ENCODE measurements at places on chromosomes 3 and 15. TPM values are rescaled to one million over a fixed set of nuclear protein-coding genes. Genes with fewer than 3 reads are reported as not detected.
A peak's percentile ranks its signal among the peaks of the same experiment; 100 is the strongest.

DNA sequence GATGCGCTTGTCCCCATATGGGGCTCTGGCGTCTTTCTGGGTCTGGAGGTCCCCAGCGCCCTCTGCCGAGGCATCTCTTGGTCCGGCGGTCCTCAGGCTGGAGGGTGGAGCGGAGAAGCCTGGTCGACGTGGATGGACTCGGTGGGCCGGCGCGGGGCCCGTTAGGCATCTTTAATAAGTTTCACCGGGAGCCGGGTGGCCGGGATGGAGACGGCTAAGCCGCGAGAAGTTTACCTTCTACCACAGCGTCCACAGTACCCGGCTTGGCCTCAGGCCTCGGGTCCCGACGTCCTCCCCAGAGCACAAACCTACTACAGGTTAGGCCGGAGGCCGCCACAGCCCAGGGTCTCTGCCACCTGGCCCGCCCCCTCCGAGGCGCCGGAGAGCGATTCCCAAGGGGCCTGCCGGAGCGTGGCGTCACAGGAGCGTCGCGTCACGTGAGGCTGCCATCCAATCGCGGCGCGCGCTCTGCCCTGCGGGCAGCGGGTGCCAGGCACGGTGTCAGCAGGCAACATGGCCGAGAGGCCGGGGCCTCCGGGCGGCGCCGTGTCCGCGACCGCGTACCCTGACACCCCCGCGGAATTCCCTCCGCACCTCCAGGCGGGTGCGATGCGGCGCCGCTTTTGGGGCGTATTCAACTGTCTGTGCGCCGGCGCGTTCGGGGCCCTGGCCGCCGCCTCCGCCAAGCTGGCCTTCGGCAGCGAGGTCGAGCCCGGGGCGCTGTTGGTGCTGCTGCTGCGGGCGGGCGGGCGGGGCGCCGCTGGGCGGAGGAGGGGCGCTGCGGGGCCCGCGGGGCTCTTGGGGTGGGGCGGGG is at the start of gene TMEM42:
Gene TMEM42 (plus strand): TSS at position 501 of the 814 bp plus-strand sequence. CDS start 13 bp downstream, at position 514.
- peak within 1 kb of the TSS; percentile 57 for H3K4me3 ChIP-seq
- peaks cover 25% of the 10 kb centered on the region for H3K36me3 ChIP-seq
- H3K4me1 ChIP-seq: peaks cover 5% of the 10 kb centered on the region
- peak within 1 kb of the TSS; percentile 27 for H3K27ac ChIP-seq
- DNase-seq: peak; percentile 47

GRCh38 chr15:34252545-34252944 is 27.7 kb downstream of the EMC4 start:
- H3K27ac ChIP-seq: no peak overlapping the region
- no peaks in the 10 kb centered on the region for H3K27me3 ChIP-seq
- no peak for DNase-seq

DNA sequence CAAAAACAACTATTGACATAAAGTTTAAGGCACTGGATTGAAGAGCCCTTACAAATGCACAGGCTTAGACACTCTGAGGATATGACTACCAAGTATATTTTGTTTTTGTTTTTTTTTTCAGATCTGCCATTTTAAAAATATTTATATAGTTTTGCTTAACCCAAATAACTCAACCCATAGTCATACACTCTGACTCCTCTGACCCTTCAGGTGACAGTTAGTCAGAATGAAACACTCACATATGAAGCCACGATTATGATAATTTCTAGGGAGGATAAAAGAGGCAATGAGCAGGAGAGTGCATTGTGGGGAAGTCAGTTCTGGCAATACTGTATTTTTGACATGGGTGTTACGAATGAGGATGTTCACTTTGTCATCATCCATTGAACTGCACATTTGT is 774.7 kb downstream of the MECOM start:
- H3K4me3 ChIP-seq: no peak overlapping the region
- no peak for DNase-seq
- H3K27me3 ChIP-seq: no peaks in the 10 kb centered on the region
- no peaks in the 10 kb centered on the region for H3K36me3 ChIP-seq
- H3K27ac ChIP-seq: no peak overlapping the region

DNA sequence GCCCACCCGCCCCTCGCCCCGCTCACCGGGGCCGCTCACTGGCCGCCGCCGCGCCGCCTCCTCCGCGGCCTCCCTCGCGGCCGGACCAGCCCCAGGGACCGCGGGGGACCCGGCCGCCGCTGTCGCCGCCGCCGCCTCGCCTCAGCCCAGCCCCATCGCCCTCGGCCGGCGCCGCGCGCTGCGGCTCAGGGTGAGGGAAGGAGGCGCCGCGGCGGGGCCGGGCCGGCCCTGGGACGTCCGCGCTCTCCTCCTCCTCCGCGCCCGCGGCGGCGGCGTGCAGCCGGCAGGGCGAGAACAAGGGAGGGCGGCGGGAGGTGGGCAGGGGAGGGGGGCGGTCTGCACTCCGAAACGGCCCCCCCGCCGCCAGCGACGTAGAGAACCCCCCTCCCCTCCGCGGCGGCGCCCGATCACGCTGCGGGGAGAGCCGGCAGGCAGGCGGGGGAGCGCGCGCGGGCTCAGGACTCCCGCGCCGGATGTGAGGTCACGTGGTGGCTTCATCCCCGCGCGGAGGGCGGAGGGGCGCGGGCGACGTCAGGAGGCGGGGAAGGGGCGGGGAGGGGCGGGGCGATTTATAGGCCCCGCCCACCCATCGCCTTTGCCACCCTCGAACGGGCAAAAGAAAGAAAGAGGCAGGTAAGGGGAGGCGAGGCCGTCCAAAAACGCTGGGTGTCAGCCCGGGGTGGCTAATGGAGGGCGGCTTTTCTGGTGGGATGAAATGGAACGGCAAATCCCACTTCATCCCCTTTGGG is at the start of gene ATP13A3:
Gene ATP13A3 (minus strand): TSS at position 463 of the 749 bp plus-strand sequence. CDS start 24,812 bp downstream, outside the sequence.
- peak within 1 kb of the TSS; percentile 66 for H3K27ac ChIP-seq
- no peaks in the 10 kb centered on the region for H3K27me3 ChIP-seq
- peaks cover 12% of the 10 kb centered on the region for H3K36me3 ChIP-seq
- peak within 1 kb of the TSS; percentile 90 for H3K4me3 ChIP-seq
- peaks cover 7% of the 10 kb centered on the region for H3K4me1 ChIP-seq
- peak; percentile 83 for DNase-seq

- peaks cover 28% of the 10 kb centered on the region for H3K36me3 ChIP-seq
- no peaks in the 10 kb centered on the region for H3K27me3 ChIP-seq
- DNase-seq: peak; percentile 46
- H3K27ac ChIP-seq: peak overlapping the region; percentile 67
- H3K4me3 ChIP-seq: peak overlapping the region; percentile 52
Observed at GRCh38 chr15:92881211-92881754, 18.8 kb upstream of the CHD2 start.

GRCh38 chr3:67564008-67564407 is 90.4 kb downstream of the SUCLG2 start:
- H3K27me3 ChIP-seq: no peaks in the 10 kb centered on the region
- no peak overlapping the region for H3K4me3 ChIP-seq
- no peak for DNase-seq
- H3K36me3 ChIP-seq: no peaks in the 10 kb centered on the region
- no peak overlapping the region for H3K27ac ChIP-seq

DNA sequence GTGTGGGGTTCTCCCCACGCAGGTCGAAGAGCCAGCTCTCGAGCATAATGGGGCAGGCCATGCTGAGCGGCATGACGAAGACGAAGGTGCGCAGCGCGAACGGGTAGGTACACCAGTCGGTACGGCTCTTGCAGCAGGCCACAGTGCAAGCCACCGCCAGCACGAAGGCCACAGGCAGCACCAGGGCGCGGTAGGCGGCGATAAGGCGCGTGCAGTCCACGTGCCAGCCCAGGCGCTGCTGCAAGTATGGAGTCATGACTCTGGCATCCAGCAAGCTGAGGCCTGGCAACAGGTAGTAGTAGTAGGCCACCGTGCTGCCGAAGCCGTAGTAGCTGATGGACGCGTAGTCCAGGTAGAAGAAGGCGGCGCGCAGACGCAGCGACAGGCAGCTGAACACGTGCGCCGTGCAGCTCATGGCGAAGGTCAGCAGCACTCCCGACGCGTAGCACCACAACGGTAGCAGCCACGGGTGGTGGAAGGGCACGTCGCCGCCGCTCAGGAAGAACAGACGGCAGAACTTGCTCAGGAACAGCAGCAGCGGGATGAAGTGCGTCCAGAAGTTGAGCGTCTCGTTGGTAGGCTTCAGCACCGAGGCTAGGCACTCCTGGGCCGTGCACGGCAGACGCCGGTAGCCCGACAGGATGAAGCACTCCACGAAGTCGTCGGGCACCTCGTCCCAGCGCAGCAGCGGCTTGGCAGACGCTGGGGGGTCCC is 797 bp downstream of the PAQR9 start:
- no peak for DNase-seq
- H3K27me3 ChIP-seq: peaks cover 5% of the 10 kb centered on the region
- no peaks in the 10 kb centered on the region for H3K36me3 ChIP-seq
- peak overlapping the region; percentile 84 for H3K4me3 ChIP-seq

DNA sequence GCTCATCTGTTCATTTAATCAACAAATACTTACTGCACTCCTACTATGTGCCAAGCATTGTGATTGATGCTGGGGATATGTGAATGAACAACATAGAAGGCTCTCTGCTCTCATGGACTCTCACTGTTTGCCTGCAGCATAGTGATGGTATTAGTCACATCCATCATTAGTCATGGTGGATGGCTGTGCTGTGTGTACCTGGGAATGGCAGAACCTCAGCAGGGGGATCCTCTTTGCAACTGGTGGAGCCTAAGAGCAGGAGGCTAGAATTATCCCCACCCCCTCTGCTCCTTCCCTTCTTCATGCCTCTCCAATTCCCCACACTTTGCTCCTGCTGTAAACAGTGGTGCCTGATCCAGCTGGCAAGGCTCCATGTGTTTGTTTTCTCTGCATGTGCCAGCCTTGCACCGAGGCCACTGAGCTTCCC is 20.5 kb downstream of the BOC start:
- peaks cover 78% of the 10 kb centered on the region for H3K4me1 ChIP-seq
- H3K36me3 ChIP-seq: no peaks in the 10 kb centered on the region
- H3K4me3 ChIP-seq: no peak overlapping the region
- H3K27ac ChIP-seq: peak overlapping the region; percentile 97
- no peaks in the 10 kb centered on the region for H3K27me3 ChIP-seq

DNA sequence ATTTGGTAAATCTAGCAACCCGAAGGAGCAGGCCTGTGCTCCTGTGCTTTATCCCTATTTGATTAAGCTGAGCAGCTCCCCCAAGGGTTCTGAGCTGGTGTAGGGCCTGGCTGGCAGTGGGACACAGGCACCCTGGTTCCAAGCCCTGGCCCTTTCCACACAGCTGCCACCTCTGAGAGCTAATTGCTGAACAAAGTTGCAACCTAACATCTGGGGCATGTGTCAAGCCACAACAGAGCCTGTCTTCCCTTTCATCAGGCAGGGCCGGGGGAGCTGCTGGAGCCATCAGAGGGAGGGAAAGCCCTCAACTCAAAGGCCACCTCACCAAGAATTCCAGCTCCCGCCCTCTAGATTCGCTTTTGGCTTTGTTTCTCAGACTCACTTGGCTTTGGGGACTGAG is 17.1 kb upstream of the MRPS22 start:
- H3K36me3 ChIP-seq: no peaks in the 10 kb centered on the region
- peaks cover 7% of the 10 kb centered on the region for H3K27me3 ChIP-seq
- H3K4me1 ChIP-seq: no peaks in the 10 kb centered on the region

DNA sequence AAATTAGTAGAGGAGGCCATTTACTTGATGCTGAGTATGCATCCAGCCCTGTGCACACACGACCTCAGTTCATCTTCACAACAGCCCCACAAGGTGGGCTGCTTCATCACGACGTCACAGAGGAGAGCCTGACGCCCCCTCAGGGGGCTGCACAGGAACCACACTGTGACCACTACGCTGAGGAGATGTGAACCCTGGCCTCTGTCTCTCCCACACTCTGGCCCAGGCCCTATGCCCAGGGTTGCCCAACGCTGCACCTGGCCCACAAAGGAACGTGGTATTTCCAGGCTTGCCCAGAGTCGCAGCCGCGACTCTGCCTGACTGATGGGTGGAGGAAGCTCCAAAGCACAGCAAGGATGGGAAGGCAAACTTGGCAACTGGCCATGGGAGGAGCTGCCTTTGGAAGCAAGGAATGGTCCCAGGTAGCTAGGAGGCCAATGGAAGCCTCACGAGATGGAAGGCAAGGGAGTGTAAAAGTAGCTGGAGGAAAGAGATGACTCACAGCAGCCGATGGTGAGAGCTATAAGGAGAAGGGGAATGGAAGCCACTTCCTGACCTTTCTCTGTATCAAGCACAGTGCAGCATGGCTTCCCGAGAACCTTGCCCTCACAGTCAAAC is 226.0 kb downstream of the KLF13 start:
- no peaks in the 10 kb centered on the region for H3K36me3 ChIP-seq
- no peak overlapping the region for H3K27ac ChIP-seq
- no peaks in the 10 kb centered on the region for H3K27me3 ChIP-seq
- no peak overlapping the region for H3K4me3 ChIP-seq
- no peaks in the 10 kb centered on the region for H3K4me1 ChIP-seq
- no peak for DNase-seq

DNA sequence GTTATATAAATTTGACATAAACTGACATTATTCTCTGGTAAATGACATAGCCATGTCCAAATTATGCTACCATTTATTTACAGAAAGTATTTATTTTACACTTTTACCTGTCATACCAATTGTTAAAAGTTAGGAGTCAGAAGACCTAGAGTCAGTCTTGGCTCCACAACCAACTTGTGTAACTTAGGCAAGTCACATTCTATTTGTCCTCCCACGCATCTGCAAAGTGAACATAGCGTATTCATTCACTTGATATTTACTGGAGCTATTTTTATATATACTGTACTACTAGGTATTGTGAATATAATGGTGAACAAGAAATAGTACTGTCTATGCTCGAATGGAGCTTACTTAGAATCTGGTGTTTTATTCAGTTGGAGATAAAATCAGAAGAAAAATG is 78.7 kb downstream of the ZNF280D start:
- no peak overlapping the region for H3K4me3 ChIP-seq
- no peaks in the 10 kb centered on the region for H3K4me1 ChIP-seq
- H3K36me3 ChIP-seq: peaks cover 3% of the 10 kb centered on the region
- H3K27ac ChIP-seq: no peak overlapping the region
- DNase-seq: no peak

DNA sequence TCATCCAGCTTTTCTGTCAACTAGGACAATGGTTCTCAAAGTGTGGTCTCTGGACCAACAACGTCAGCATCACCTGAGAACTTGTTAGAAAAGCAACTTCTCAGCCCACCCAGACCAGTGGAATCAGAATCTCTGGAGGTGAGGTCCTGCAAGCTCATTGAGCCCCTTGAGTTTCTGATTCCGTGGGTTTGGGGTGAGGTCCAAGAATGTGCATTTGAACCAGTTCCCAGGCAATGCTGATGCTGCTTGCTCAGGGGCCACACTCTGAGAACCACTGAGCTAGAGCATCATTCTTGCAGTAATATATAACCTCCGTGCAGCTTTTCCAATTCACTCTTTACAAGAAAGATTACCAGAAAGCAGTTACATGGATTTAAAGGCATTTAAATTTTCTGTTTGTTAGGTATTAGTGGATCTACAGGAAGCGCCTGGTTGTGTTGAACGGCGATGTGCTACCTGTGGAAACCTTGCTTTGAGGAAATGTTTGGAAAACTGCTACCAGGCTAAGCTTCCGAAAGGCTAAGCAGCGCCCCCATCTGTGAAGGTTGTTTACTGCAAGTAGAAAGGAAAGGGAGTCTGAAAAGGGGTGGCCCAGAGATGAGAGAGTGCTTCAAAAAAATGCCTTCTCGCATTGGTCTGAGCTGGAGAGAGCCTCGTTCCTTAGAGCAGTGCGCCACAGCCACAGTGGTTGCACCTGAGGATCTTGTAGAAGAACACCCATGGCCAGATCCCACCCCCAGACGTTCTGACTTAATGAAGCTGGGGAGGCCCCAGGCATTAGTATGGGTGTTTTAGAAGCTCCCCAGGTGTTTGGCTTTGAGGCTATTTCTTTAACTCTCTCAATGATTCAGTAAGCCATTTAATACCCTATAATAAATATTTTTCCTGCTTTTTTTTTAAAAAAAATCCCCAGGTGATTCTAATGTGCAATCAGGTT is 50.0 kb downstream of the RLBP1 start:
- peaks cover 19% of the 10 kb centered on the region for H3K4me1 ChIP-seq
- no peak overlapping the region for H3K4me3 ChIP-seq
- 0 out of 2 replicates have a peak, but pooled peaks cover 3% of the 10 kb centered on the region for H3K36me3 ChIP-seq
- no peak overlapping the region for H3K27ac ChIP-seq
- DNase-seq: peak; percentile 42

AGBL1 gene
- total RNA-seq: 0.08 TPM

AADAC gene
- total RNA-seq: not detected

LDHAL6B gene
- total RNA-seq: not detected

ALDH1A2 gene
- 12.6 TPM for total RNA-seq

AP2M1 gene
- total RNA-seq: 194 TPM
